ENCODE measurements at places on chromosomes 11 and 22. TPM values are rescaled to one million over a fixed set of nuclear protein-coding genes. Genes with fewer than 3 reads are reported as not detected.
A peak's percentile ranks its signal among the peaks of the same experiment; 100 is the strongest.

- no peak overlapping the region for H3K4me3 ChIP-seq
- H3K4me1 ChIP-seq: peaks cover 7% of the 10 kb centered on the region
- H3K27me3 ChIP-seq: peaks cover 16% of the 10 kb centered on the region
- no peak for DNase-seq
- H3K36me3 ChIP-seq: no peaks in the 10 kb centered on the region
- no peak overlapping the region for H3K27ac ChIP-seq
These were observed 5.8 kb downstream of the IGF2 start for GRCh38 chr11:2133241-2134021.

The TYR gene
- not detected for total RNA-seq

The RAPSN gene
- 1.5 TPM for total RNA-seq

DNA sequence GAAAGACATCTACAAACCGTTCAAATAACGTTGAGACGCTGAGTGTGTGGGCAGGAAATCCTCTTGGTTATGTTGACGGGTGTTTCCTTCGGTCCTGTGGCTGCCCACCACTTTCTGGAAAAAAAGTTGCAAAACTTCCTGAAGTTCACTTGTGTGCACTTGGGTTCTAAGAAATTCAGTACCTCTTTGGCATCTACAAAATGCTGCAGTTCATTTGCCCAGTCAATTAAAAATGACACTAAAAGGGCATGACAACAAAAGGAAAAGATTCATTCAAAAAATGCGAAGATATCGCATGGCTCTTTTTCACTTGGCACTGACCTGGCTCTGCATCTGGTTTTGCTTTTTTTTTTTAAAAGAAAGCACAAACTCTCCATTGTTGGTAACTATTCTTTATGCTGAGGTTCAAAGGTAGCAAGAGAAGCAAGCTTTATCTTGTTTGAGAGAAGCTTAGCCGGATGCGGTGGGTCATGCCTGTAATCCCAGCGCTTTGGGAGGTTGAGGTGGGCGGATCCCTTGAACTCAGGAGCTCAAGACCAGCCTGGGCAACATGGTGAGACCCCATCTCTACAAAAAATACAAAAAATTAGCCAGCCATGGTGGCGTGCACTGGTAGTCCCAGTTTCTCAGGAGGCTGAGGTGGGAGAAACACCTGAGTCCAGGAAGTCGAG lies 10.6 kb upstream of the XBP1 start:
- peaks cover 19% of the 10 kb centered on the region for H3K36me3 ChIP-seq
- peaks cover 73% of the 10 kb centered on the region for H3K4me1 ChIP-seq
- peak overlapping the region; percentile 74 for H3K4me3 ChIP-seq
